ENCODE measurements at places on chromosomes 3 and 15.

DNA sequence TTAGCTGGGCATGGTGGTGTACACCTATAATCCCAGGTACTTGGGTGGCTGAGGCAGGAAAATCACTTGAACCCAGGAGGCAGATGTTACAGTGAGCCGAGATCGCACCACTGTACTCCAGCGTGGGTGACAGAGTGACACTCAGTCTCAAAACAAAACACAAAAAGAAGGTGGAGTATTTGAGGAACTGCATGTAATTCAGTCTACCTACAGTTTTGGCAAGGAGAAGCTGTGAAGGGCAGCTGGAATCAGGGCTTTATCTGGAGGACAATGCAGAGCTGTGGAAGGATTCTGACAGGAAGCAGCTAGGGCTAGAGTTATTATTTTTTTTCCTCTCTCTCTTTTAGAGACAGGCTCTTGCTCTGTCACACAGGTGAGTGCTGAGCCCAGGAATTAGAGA, 6.8 kb downstream of the H1-8 start:
- no peak for DNase-seq

DNA sequence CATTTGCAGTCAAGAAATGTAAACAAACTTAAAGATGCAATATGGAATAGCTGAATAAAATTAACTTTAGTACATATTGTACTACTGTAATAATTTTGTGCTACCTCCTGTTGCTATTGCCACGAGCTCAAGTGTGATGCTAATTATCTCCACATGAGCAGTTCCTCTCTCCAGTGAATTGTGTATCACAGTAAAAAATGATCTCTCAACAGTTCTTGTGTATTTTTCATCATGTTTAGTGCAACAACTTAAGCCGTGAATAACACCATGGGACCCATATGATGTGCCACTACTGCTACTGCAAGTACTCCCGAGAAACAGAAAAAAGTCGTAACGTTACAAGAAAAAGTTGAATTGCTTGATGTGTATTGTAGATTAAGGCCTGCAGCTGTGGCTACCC, 12.4 kb downstream of the RIOX2 start:
- DNase-seq = no peak

- peak; percentile 73 for DNase-seq
Observed at GRCh38 chr3:14532691-14533456, 7.3 kb downstream of the GRIP2 start.

DNA sequence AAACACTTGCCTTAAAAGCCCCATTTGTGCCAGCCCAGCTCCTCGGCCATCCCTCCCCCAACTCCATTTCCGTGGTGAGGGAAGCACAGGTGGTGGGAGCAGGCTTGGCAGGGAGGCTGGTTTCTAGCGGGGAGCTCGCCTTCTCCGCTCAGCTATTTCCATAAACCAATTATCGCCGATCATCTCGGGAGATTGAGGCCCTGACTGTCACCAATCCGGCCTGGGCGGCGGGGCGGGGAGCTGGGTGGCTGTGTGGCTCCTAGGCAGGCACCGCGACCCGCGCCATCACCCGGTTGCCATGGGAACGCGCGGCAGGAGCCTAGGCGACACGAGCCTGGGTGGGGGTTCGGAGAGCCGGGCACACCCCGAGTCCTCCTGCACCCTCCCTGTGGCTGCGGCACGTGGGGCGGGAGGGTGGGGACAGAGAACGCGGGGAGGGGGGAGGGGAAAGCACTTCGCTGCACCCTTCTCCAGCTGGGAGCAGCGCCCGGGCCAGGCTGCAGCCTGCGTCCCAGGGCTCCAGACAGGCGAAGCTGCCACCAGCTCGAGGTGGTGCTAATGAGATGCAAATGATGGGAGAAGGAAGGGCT, 9.3 kb downstream of the CCDC33 start:
- DNase-seq = peak; percentile 37

DNA sequence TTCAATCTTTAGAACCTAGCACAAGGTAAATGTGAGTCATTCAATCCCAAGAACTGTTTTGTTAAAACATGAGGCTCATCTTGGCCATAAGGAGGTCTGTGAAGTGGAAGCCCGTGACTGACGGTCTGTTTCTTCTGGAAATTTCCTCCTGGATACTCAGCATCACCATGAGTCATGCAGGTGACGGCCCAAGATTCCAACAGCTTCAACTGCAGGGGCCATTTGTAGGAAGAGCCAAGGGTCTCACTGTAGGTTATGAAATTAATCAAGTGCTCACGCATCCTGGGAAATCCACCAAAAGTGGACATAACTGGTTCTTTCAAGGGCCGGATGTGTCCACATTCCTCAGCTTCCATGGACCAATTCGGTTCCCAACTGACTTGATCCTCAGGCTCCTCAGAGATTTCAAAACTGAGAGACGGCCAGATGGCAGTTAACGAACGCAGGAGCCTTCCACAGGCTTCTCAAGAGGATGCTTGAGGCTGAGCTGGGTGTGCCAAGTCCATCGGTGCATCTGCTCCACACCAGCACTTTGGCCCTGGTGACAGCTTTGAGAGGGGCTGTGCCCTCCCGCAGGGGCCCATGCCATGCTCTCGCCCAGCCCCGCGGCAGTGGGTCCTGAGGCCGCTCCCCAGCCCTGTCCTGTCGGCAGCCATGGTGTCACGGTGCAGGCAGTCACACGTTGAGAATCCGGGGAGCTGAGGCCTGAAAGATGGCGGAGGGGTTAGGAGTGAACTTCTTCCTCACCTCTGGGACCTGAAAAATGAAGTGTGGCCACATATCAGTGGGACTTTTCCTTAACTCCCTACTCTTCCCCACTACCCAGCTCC, 8.5 kb downstream of the MAP6D1 start:
- no peak for DNase-seq

DNA sequence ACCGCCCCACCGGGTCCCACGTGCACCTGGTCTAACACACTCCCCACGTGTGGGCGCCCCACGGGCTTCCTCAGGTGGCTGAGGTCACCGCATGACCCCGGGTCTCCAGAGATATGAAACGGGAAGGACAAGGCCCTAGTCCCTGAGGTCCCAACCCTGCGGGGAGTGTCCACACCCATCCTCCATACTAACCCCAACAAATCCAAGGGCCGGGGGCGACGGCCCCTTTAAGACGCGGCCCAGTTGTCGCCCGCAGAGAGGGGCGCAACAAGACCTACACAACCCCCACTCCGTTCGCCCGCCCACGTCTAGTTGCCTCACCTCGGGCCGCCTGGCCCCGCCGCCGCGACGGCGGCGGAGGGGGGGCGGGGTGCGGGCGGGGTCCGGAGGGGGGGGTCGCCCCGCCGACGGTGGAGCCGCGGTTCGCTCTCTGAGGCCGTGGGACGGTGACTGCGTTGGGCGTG, 396 bp downstream of the INO80 start:
- DNase-seq = peak; percentile 61

DNA sequence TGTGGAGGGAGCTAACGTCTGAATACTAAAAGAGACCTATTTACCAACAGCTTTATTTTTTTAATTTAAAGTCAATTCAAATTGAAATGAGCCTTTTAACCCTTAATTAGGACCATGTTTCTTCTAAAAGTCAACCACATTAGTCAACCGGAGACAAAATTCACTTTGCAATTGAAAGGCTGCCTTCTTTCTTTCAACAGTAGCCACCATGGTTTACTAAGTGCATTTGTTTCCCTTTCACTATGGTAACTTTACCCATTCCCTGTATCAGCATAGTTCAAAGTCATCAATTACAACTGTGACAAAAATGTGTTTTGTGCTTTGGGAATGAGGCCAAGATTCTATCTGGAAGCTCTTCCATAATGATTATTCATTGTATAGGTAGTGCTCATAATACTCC, 225.4 kb downstream of the EPHA3 start:
- no peak for DNase-seq

DNA sequence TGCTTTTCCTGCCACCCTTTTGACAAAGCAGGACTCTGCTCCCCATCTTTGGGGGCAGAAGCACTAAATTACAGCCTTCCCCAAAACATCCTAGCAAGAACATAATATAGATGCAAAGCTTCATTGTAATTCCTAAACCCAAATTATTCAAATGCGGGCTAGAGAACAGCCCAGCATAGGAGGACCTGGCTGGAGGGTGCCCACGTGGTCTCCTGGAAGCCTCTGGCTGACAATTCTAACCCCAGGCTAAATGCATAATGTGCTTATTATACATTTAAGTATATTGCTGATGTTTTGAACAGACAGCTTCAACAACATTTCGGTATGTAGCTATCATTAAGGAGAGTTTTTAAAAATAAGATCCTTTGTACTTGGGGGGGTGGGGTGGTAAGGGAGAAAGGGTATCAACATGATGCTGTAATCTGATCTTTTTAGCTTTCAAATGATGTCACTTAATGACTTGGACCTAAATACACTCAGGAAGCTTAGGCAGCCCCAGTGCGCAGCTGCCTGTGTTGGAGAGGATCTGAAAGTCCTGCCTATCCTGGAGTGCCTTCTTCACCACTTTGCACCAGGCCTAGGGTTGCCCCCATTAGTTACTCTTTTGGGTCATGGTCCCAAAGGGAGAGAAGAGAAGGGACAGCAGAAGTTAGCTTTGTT, 57.2 kb upstream of the USP3 start:
- DNase-seq = no peak

GRCh38 chr15:30008156-30008555, 74.6 kb upstream of the GOLGA8J start:
- no peak for DNase-seq

GRCh38 chr15:101813803-101814534, 2.0 kb downstream of the OR4F15 start:
- DNase-seq = no peak

- no peak for DNase-seq
Observed at GRCh38 chr15:78204351-78205309, 29.7 kb downstream of the ACSBG1 start.

DNA sequence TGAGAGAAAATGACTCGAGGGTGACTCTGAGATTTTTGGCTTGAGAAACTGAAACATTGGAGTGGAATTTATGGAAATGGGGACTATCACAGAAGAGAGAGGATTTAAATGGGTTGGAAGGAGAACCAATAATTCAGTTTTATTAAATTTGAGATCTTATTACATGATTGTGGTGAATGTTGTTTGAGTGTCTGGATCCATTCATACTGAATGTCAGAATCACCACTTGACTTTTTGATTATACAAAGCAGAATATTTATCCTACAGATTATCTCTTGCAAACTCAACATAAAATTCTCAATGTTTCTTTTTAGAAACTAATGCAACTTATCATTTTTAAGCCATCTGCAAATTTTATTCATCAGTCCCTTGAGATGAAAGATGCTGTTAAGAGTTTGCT, 332.8 kb downstream of the CNTN3 start:
- no peak for DNase-seq

DNA sequence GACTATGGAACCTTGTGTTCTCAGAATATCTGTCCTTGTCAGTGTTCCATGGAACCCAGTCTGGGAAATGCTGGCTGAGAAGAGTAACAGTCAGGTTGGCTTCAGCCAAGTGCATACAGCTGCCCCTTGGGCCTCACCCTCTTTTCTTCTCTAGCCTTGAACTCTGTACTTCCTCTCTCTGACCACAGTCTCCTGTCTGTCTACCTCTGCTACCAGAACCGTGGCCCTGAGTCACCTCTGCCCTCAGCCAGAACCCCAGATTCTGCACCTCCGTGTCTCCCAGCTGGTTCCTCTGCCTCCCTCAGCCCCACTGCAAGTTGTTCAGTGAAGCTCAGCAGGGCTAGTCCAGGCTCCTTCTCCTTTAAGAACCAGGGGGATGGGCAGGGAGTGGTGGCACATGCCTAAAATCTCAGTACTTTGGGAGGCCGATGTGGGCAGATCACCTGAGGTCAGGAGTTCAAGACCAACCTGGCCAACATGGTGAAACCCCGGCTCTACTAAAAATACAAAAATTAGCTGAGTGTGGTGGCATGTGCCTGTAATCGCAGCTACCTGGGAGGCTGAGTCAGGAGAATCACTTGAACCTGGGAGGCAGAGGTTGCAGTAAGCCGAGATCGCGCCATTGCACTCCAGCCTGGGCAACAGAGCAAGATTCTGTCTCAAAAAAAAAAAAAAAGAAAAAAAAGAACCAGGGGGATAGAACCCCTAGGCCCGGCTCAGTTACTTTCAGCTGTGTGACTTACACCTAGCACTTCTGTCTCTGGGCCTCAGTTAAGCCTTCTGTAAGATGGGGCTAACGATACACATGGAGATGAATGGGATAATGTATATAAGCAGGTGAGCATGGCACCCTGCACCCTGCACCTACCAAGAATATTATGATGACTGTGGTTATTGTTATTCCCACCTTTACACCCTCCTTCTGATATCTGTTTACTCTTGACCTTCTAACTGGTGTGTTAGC, 24.3 kb upstream of the TATDN2 start:
- DNase-seq = peak; percentile 16

GRCh38 chr3:157695586-157695985, 192.4 kb upstream of the VEPH1 start:
- DNase-seq = no peak

- no peak for DNase-seq
Observed at GRCh38 chr3:64426551-64426950, 201.3 kb upstream of the PRICKLE2 start.

- DNase-seq = no peak
Observed at GRCh38 chr3:67401921-67402320, 252.5 kb downstream of the SUCLG2 start.

GRCh38 chr3:62265528-62265927, 107.8 kb downstream of the FEZF2 start:
- DNase-seq = no peak

- DNase-seq = no peak
Observed at GRCh38 chr15:98069256-98069655, 108.8 kb downstream of the ARRDC4 start.

- DNase-seq = no peak
Observed at GRCh38 chr15:86481720-86482119, 402.0 kb downstream of the AGBL1 start.

- no peak for DNase-seq
Observed at GRCh38 chr3:152229692-152230091, 39.0 kb upstream of the MBNL1 start.

DNA sequence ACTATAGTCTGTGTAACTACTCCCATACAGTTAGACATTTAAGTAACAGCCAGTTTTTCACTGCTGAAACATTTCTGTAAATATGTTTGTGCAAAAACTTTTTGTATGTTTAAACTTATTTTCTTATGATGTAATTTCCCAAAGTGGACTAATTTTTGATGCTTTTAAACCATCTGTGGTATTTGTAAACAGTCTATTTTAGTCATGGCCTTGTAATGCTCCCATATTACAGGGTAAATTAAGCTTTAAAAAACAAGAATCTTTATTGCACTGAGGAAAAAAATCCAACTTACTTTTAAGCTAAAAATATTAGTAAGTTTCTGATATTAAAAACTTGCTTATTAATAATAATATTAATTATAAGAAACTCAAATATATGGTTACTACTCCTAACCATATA, 13.5 kb downstream of the CCDC14 start:
- DNase-seq = no peak

GRCh38 chr15:71691458-71692417, 118.6 kb upstream of the NR2E3 start:
- DNase-seq = peak; percentile 58

DNA sequence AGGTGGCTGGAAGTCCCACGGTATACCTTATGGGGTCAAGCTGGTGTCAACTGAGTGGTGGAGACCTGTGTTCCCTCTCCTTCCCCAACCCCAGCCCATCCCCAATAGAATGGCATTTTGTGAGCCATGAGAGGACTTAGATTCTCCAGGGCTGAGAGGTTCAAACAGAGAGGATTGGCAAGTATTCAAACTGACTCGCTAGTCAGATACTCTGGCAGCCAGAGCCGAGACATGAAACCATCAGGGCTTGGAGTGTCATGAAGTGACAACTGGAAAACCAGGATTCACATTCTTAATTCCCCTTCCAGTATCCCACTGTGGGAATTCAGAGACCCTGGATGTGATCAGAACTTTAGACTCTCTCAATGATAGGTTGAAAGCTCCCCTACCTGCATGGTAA, 159.4 kb upstream of the SNTN start:
- no peak for DNase-seq

- no peak for DNase-seq
Observed at GRCh38 chr3:101544161-101544850, 17.4 kb upstream of the TRMT10C start.

GRCh38 chr3:71602256-71602655, 18.7 kb upstream of the FOXP1 start:
- no peak for DNase-seq

All from SW480 (cell line).